AG09319 (cell line): ENCODE measurements at places on chromosomes 6 and 20.

DNA sequence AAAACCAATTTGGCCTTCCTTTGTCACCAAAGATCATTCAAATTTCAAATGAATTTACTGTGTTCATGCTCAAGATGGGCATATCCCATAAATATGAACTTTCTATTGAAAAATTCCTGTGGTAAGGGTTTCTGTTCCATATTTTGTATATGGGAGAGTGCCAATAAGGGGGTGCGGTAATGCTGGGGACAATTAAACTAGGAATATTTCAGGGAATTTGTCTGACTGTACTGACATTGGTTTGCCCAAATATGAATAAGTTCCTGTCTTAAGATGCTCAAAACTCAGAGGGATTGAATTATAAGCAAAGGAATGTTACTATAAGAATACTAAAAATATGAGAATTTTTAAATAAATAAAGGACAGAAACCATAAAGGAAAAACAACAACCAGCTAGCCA, 553.0 kb upstream of the MARCKS start:
- no peak for DNase-seq

GRCh38 chr20:45101333-45101850, 465 bp upstream of the KCNS1 start:
- DNase-seq: no peak

- DNase-seq: no peak
Measured at GRCh38 chr20:45507011-45507820, 8.2 kb downstream of the SPINT3 start.

GRCh38 chr6:126976253-126976797, 142.1 kb upstream of the RSPO3 start:
- DNase-seq: no peak

GRCh38 chr6:148824960-148825359, 78.1 kb downstream of the UST start:
- DNase-seq: no peak

DNA sequence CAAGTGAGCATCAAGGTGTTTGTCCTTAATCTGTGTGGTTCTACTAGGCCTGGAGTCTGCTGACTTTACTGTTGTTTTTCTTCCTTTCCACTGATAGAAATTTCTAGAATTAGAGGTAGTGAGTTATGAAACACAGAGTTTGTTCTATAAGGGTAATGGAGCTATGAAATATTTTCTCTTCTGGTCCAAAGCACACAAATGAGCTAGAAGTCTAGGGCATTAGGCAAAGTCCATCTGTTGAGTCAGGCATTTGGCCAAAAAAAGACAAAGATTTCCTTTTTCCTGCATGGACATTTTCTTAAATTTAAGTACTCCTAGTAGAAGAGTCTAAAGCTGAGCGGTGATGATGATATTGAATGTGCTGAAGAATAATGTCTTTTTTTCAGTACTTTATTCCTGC, 174.3 kb upstream of the STXBP5 start:
- no peak for DNase-seq

- no peak for DNase-seq
Measured at GRCh38 chr6:166005944-166006899, 161.4 kb downstream of the TBXT start.

DNA sequence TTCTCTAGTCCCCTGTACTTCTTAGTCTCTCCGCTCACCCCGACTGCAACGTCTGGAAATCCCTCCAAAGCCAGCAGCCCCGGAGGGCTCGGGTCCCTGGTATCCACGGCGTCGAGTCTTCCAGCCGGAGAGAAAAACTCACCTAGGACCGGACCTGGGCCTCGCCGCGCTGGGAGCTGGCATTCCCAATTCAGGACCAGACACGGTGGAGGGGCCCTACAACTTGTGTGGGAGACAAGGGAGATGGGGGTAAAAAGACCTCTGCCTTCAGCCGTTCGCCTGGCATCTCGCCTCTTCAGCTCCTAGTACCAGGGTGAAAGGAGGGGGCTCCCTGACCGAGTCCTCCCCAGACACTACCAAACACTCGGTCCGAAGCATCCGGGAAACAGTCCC, 64.3 kb downstream of the GPX5 start:
- no peak for DNase-seq

GRCh38 chr6:26411751-26412150, 9.7 kb downstream of the BTN3A1 start:
- no peak for DNase-seq

- no peak for DNase-seq
Measured at GRCh38 chr6:89140347-89141156, 5.3 kb upstream of the PM20D2 start.

GRCh38 chr20:62388839-62389600, 2.1 kb downstream of the RPS21 start:
- DNase-seq: no peak

GRCh38 chr6:45423111-45423823, 45.5 kb upstream of the SUPT3H start:
- DNase-seq: no peak

GRCh38 chr6:20242397-20242796, 30.1 kb upstream of the MBOAT1 start:
- DNase-seq: no peak

- DNase-seq: no peak
Measured at GRCh38 chr20:57960803-57961575, 251.2 kb upstream of the PMEPA1 start.

DNA sequence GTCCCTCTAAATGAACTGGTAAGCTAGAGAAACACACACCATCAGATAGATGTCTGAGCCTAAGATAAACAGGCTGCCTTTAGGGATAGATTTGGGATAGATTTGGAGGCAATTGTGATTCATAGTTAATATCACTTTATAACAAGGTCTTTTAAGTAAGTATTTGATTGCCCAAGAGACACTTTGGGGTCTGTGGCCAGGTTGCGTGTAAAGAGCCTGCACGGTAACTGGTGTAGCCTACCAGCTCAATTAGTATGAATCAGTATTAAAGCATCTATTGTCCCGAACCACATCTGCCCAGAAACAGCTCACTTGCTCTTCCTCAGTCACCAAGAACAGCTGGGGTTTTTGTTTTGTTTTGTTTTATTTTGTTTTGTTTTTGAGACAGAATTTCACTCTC, 193.3 kb downstream of the SASH1 start:
- DNase-seq: peak; percentile 88

GRCh38 chr6:51019806-51020205, 201.1 kb downstream of the TFAP2B start:
- no peak for DNase-seq

DNA sequence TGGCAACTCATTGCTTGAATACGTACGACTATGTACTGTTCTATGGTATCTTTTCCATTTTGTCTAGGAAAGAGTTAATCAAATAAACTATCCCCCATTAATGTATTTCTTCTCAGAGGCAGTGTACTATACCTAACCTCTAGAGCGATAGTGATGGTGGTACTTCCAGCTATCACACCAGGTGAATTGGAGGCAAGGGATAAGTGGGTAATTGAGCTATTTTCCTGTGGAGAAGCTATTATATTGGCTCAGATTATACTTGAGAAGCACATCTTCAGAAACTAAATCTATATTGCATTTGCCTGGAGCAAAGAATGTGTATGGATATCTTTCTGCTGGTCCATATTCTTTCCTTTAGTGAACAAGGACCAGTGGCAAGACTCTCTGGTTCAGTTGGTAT, 430.7 kb upstream of the KHDRBS2 start:
- DNase-seq: no peak

DNA sequence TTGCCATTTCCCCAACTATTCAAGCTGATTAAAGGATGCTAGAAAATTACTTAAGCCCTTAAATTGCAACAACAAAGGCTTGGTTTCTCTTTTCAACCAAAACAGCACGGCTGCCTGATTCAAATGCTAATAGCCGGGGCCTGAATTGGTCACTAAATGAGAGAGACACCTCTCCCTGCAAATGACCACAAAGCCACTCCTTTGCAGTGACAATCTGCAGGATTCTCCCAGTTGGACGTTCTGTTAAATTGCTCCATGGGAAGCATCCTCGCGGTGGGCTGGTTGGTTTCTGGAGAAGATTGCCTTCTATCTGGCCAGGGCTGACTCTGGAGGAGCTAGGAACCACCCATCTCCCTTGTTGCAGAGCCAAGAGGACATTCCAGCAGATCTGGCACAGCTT, 29.7 kb upstream of the TBXT start:
- no peak for DNase-seq
